IPS-NIHi11 (cell line): ENCODE measurements at places on chromosomes 6 and 20.
A peak's percentile ranks its signal among the peaks of the same experiment; 100 is the strongest.

DNA sequence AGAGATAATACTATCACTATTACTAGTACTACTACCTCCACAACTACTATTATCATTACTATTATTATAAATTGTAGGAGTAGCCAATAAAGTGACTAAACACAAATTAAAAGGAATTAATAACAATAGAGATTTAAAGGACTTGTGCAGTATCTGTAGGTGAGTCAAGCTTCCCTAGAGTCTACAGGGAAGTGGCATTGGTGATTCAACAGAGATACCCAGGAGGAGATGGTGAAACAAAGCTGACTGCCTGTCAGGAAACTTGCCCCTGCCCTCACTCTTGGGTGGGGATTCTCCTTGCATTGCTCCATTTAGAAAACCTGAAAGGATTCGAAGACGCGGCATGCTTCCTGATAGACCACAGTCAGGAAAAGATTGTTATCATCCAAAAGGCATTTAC is 23.3 kb upstream of the BCLAF1 start:
- DNase-seq = no peak

GRCh38 chr20:11178946-11179654 is 505.3 kb upstream of the JAG1 start:
- peak; percentile 45 for DNase-seq

DNA sequence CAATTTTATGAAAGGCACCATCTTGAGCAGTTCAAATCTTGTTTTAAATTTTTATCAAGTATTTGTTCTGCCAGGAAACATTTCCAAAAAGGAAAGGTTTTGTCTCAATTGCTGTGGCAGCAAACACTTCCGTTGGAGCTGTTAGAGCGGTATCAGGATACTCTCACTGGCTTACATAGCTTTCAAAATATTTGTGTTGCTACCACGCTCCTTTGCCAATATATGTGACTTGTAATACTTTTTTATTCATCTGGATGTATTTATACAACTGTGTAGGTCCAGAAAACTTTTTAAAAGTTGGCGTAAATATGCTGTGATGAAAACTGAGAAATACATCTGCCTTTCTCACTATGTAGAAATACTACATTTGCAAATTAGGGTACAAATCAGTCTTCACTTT is 37.8 kb upstream of the NHSL1 start:
- no peak for DNase-seq

- DNase-seq = no peak
These were observed 83.9 kb downstream of the CDC5L start for GRCh38 chr6:44471271-44471981.

- no peak for DNase-seq
These were observed 190.8 kb downstream of the UBE3D start for GRCh38 chr6:82874867-82875266.

- DNase-seq = no peak
These were observed 98.6 kb upstream of the RNF24 start for GRCh38 chr20:4113615-4114603.

GRCh38 chr6:1730882-1731281 is 121.2 kb downstream of the FOXC1 start:
- no peak for DNase-seq

- DNase-seq = peak; percentile 98
These were observed 29.0 kb downstream of the SPDEF start for GRCh38 chr6:34526992-34527728.

- DNase-seq = no peak
These were observed 12.6 kb downstream of the AFDN start for GRCh38 chr6:167839343-167839742.

DNA sequence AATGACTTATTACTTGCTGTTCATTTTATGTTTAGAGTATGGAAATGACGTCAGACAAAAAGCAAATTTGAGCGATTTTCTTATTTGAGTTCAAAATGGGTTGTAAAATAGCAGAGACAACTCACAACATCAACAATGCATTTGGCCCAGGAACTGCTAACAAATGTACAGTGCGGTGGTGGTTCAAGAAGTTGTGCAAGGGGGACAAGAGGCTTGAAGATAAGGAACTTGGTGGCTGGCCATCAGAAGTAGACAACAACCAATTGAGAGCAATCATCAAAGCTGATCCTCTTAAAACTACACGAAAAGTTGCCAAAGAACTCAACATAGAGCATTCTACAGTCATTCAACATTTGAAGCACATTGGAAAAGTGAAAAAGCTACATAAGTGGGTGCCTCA is 43.8 kb downstream of the REV3L start:
- DNase-seq = no peak

GRCh38 chr6:14728396-14729024 is 517.4 kb upstream of the JARID2 start:
- no peak for DNase-seq

- no peak for DNase-seq
These were observed 16.1 kb upstream of the SAMHD1 start for GRCh38 chr20:36967636-36968035.

DNA sequence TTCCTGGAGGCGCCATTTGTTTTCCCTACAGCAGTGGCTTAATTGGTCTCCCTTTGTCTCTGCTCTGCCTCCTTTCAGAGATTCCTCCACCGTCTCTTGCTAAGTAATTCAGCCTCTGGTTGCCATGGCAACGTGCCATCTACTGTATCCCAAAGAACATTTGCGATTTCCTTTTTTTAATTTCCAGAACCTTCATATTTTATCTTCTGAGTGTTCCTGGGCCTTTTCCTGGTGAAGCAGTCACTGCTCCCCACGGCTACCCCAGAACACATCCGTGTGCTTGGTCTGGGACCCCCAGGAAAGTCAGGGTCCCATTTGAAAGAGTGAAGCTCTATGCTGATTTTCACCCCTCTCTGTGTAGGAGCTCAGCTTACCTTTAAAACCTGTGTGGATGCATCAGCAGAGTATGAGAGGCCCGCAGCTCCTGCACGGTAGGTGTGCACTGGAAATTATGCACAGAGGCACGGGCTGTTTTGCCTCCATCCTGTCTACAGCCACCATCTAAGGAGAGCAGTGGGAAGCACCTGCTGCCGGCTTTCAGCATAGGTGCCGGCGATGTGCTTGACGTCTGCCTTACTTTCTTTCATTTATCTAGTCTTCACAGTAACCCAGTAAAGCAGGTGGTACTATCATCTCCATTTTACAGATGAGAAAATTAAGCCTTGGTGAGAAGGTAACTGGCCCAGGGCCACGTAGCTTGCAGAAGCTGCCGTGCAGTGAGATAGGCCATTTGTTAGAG is 122.8 kb downstream of the SYCP2 start:
- DNase-seq = no peak

- DNase-seq = no peak
These were observed 5.3 kb downstream of the TRIM10 start for GRCh38 chr6:30155520-30156261.

DNA sequence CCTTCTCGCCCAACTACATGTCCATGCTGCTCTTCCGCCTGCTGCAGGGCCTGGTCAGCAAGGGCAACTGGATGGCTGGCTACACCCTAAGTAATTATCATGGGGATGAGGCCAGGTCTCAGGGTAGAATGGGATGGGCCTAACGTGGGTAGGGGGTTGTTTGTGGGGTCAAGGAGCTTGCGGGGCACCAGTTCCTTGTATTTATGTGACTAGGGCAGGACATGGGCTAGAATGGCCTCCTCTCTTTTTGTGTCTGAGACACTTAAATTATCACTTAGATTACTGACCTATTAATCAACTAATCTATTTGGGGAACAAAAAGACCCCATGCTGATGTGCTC is 10.7 kb downstream of the SLC22A1 start:
- DNase-seq = no peak

DNA sequence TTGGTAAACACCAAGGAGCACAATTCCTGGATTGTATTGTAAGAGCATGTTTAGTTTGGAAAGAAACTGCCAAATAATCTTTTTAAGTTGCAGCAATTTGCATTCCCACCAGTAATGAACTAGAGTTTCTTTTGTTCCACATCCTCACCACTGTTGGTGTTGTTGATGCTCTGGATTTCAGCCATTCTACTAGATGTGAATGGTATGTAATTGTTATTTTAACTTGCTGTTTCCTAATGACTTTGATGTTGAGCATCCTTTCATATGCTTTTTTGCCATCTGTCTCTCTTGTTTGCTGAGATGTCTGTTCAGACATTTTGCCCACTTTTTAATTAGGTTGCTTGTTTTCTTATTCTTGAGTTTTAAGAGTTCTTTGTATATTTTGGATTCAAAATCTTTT is 1654.1 kb downstream of the GRIK2 start:
- DNase-seq = no peak
